ENCODE measurements at places on chromosomes 13 and 19.

GRCh38 chr13:67549331-67549730 is 319.2 kb upstream of the PCDH9 start:
- DNase-seq: no peak
- H3K36me3 ChIP-seq: no peaks in the 10 kb centered on the region
- H3K27ac ChIP-seq: no peak overlapping the region
- H3K4me1 ChIP-seq: no peaks in the 10 kb centered on the region
- no peak overlapping the region for H3K4me3 ChIP-seq

GRCh38 chr13:30576528-30576927 is 41.2 kb upstream of the USPL1 start:
- H3K36me3 ChIP-seq: no peaks in the 10 kb centered on the region
- H3K4me1 ChIP-seq: no peaks in the 10 kb centered on the region
- peaks cover 2% of the 10 kb centered on the region for H3K27me3 ChIP-seq
- no peak for DNase-seq
- no peak overlapping the region for H3K4me3 ChIP-seq

DNA sequence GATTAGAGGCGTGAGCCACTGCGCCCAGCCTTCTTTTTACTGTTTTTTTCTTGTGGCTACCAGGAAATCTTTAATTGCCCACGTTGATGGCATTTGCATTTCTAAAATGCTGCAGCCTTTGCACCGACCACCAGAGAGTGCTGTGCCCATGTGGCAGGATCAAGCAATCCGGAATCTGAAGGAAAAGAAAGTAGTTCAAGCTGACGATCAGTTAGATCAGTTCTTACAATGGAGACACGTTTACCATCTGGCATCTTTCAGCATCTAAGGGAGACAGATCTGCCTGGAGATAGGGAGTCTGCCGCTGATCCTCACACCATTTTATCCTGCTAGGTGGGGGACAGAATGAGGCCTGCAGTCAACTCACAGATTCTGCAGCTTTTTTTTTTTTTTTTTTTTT is 19.9 kb downstream of the TINCR start:
- no peak overlapping the region for H3K4me3 ChIP-seq
- no peaks in the 10 kb centered on the region for H3K4me1 ChIP-seq
- DNase-seq: no peak
- peaks cover 35% of the 10 kb centered on the region for H3K27me3 ChIP-seq
- H3K36me3 ChIP-seq: no peaks in the 10 kb centered on the region
- no peak overlapping the region for H3K27ac ChIP-seq

DNA sequence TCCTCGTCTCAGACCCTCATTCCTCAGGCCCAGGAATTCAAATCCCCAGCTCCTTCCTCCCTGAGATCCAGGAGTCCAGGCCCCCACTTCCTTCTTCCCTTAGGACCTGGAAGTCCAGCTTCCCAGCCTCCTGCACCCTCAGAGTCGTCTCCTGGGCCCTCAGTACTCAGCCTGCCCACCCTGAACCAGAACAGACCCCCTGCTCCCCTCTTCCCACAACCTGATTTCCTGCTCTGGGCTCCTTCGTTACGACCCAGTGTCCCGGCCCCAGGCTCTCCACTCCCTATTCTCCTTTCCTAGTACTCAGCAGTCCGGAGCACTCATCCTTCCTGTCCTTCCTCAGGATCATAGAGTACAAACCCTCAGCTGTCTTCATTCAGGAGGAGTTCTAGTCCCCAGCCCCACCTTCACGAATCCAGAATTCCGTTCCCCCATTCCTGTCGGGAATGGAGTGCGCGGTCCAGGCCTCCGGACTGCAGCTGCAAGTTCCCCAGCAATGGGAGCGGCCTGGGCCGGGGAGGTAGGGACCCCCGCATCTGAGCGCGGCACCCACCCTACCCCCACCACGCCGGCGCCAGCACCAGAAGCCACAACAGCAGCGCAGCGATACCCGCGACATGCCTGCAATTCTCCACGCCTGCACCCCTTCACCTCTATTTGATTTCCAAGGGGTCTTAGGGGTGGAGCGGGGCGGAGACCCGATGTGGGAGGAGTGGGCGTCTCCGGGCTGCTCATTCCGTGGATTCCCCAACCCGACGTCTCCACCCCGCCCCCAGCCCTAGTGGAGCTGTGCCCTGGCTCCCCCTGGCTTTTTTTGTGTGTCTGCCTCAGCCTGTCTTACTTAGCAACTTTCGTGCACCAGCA is 12.7 kb downstream of the EGLN2 start:
- peaks cover 65% of the 10 kb centered on the region for H3K4me1 ChIP-seq
- H3K27ac ChIP-seq: no peak overlapping the region
- H3K27me3 ChIP-seq: peaks cover 45% of the 10 kb centered on the region
- peaks cover 11% of the 10 kb centered on the region for H3K36me3 ChIP-seq
- DNase-seq: peak; percentile 54

GRCh38 chr13:106385654-106386053 is 149.8 kb downstream of the EFNB2 start:
- no peak overlapping the region for H3K4me3 ChIP-seq
- DNase-seq: no peak
- H3K4me1 ChIP-seq: peaks cover 73% of the 10 kb centered on the region
- peak overlapping the region; percentile 87 for H3K27ac ChIP-seq

DNA sequence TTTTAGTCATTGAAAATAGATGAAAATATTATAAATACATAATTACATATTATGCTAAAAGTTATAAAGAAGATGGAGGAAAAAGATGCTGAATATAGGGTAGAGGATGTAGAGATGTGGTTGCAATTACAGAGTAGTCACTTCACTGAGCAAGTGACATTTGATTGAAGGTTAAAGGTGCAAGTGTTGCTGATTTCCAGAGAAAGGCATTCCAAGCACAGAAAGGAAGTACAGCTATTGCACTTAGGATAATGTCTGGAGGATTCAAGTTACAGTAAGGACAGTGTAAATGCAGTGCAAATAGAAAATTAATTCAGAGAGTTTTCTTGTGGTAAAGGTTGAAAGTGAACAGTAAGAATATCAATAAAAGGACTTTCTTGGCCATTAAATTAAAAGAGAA is 1721.8 kb downstream of the PCDH9 start:
- H3K27ac ChIP-seq: no peak overlapping the region
- no peak for DNase-seq
- peaks cover 5% of the 10 kb centered on the region for H3K4me1 ChIP-seq
- no peaks in the 10 kb centered on the region for H3K27me3 ChIP-seq

DNA sequence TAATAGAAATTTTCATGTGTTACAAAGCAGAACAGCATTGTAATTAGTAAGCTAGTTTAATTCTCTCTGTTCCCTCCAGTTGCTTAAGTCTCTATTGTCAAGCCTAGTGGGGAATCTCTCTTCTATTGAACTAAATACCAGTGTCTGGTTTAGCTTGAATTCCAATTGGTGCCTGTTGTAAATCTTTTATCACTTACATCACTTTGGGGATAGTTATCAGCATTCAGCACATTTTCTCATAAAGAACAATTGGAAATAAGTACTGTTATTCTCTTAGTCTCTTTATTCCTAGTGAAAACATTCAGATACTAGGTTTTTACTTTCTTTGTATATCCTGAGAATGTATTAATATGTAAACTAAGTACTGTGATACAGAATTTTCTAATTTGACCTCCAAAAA is 25.2 kb downstream of the IPO5 start:
- no peaks in the 10 kb centered on the region for H3K27me3 ChIP-seq
- peaks cover 28% of the 10 kb centered on the region for H3K36me3 ChIP-seq
- H3K4me3 ChIP-seq: peak overlapping the region; percentile 94
- no peak for DNase-seq
- H3K4me1 ChIP-seq: peaks cover 50% of the 10 kb centered on the region
- no peak overlapping the region for H3K27ac ChIP-seq

- H3K4me3 ChIP-seq: no peak overlapping the region
- peak overlapping the region; percentile 12 for H3K27ac ChIP-seq
- DNase-seq: no peak
- H3K4me1 ChIP-seq: no peaks in the 10 kb centered on the region
- no peaks in the 10 kb centered on the region for H3K36me3 ChIP-seq
Measured at GRCh38 chr13:63909726-63910375, 2494.2 kb upstream of the PCDH20 start.
